ENCODE measurements at places on chromosomes 4 and X. TPM values are rescaled to one million over a fixed set of nuclear protein-coding genes. Genes with fewer than 3 reads are reported as not detected.
A peak's percentile ranks its signal among the peaks of the same experiment; 100 is the strongest.

UGT2A1 gene
- not detected for total RNA-seq

GRCh38 chr4:80507077-80507476, 171.5 kb downstream of the CFAP299 start:
- no peak for DNase-seq

- no peak for DNase-seq
These were observed 34.2 kb upstream of the SLIT2 start for GRCh38 chr4:20217521-20217920.

GRCh38 chr4:26267087-26267486, 53.7 kb upstream of the RBPJ start:
- DNase-seq, result peak; percentile 80

PHOX2B gene
- not detected for total RNA-seq

DNA sequence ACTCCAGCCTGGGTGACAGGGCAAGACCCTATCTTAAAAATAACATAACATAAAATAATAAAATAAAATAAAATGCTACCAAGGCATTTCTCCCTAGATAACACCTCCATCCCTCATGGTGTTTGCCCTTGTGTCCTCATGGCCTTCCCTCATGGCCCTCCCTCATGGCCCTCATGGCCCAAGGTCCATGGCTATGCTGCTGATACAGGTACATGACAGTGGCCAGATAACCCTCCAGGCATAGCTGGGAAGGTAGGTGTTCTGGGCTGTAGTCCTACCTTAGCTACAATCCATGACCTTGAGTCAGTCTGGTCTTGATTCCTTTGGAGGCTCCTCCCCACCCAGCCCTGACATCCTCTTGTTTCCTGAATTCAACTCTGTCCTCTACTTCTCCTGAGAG, 75.2 kb downstream of the PJA1 start:
- no peak for DNase-seq

DNA sequence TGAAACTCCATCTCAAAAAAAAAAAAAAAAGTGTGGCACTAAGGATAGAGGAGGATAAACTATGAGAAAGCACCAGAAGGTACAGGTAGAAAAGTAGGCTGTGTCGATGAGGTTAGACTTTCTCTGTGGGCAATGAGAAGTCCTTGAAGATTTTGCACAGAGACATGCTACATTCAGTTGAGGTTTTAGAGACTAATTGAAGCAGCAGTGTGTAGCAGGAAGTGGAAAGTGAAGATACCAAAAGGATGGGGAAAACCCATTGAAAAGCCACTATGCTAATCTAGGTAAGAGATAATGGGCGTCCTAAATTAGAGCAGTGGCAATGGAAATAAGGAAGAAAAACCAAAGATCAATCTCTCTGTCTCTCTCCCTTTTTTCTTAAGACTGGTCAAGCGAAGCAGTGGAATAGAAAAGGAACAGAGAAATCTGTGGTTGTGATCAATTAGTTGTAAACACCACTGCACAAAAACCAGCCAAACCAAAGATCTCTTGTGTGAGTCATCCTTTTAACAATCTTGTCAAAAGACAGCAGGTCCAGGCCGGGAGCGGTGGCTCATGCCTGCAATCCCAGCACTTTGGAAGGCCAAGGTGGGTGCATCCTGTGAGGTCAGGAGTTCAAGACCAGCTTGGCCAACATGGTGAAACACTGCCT, 3.5 kb downstream of the SPINK2 start:
- peak; percentile 9 for DNase-seq

DNA sequence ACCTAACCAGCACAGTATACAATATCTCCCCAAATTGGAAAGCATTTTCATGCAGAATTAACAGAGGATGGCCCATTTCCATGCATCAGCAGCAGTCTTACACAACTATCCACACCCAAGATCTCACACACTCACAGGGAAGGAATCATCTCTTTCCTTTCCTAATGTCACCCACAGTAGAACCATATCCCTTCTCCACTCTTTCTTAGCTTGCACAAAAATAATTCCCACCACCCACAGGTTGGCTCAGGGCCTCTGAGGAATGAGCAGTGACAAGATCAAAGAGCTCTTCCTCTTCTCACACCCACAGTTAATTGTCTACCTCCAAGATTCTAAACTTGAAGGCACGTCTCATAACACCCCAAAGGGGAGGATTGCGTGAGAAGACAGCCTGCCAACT, 217.7 kb upstream of the VEGFC start:
- no peak for DNase-seq

DNA sequence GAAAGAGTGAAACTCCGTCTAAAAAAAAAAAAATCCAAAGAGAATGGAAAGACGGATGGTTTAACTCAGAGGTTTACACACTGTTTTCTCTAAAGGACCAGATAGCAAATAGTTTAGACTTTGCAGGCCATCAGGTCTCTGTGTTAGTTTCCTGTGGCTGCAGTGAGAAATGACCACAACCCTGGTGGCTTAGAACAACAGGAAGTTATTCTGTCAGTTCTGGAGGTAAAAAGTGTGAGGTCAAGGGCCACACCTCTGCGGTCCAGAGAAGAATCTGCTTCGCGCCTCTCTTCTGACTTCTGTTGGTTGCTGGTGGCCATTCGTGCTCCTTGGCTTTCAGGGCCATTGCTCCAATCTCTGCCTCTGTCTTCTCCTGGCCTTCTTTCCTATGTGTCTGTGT, 76.9 kb downstream of the TENM3 start:
- DNase-seq, result no peak

DCAF4L1 gene
- 0.37 TPM for total RNA-seq

DNA sequence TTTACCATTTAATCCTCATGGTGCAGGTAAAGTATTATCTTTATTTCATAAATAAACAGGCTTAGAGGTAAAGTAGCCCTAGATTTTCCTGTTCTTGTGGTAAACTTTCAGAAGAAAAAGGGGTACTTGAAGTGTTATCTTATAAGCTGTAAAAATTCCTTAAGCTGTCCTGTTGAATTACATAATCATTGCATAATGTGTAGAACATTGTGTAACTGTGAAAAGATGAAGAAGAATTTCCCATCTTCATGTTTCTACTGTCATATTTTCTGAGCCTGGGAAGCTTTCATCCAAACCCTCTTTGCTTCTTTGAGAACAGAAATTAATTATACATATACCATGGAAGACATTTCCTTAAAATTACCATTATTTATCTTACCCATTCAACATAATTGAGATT, 90.5 kb downstream of the ELOVL6 start:
- no peak for DNase-seq

GRCh38 chrX:79728421-79728820, 286.1 kb upstream of the TBX22 start:
- no peak for DNase-seq

USP17L25 gene
- total RNA-seq, result not detected

VAMP7 gene
- total RNA-seq, result 40.3 TPM

DNA sequence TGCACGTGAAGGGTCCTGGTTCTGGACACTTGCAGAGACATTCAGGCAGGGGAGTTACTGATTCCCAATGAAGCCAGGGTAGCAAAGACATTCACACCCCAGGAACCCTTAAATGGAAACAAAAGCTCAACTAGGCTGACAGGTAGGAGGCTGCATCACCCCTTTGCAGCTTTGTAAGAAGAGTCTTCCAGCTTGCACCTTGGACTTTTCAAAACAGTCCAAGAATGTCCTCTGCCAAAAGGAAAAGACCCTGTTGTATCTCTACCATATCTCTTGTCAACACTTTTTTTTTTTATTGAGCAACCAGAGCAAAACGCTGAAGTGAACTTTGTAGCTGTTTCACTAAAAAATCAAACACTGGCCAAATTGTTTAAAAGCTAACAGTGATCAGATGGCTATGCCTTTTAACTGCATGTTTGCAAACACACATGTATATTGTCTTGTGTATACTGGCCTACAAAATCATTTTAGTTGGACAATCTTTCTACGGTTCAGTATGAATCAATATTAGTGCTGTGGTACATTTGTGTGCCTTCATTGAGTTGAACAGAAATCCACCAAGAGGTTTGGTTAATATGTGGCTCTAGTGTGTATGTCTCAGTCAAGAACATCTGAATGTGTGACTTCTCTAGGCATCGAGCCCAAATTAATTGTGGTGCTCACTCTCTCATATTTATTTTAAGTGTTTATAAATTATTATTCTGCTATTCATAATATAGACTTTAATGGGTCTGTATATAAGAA, 18.5 kb upstream of the WWC2 start:
- no peak for DNase-seq

GRCh38 chr4:3077796-3078195, 3.3 kb downstream of the HTT start:
- no peak for DNase-seq

- DNase-seq, result no peak
These were observed 69.7 kb downstream of the ANKRD50 start for GRCh38 chr4:124642846-124643245.

DNA sequence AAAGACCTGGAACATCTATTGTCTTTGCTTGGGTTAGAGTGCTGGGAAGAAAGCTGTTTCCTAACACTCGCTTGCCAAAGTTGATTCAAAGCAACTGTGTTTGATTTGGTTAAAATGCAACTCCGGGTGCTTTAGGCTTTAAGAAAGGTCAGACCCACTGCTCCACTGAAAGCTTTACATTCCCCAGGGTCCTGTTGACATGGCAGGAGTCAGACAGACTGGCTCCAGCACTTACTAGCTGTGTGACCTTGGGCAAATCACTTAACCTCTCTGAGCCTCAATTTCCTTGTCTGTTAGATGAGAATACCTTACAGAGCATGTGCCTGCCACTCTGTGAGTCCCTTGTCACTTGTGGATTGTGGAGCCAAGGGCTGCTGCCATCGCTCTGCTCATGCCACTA, 39.0 kb downstream of the DGKK start:
- DNase-seq, result no peak

GRCh38 chr4:102007959-102008425, 217.5 kb downstream of the BANK1 start:
- no peak for DNase-seq

ATP1B4 gene
- total RNA-seq, result not detected

DNA sequence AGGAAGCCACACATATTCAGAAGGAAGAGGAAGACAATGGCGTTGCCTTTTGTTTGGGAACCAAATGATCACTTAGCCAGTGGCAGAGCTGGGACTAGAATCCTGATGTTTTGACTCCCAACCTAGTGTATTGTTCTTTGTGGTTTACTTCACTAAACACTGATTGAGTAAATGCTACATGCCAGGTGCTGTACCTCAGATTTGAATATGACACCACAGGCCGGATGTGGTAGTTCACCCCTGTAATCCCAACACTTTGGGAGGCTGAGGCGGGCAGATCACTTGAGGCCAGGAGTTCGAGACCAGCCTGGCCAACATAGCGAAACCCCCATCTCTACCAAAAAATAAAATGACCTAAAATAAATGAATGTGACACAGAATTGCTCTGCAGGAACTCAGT, 8.4 kb downstream of the NDUFA1 start:
- DNase-seq, result no peak

- DNase-seq, result no peak
These were observed 219.7 kb upstream of the NDST3 start for GRCh38 chr4:117814277-117815246.

- no peak for DNase-seq
These were observed 78.2 kb upstream of the C4orf54 start for GRCh38 chr4:99735822-99736221.

RAB33A gene
- not detected for total RNA-seq

GRCh38 chrX:6184900-6185515, 43.7 kb downstream of the NLGN4X start:
- DNase-seq, result no peak

PKD2 gene
- 9.0 TPM for total RNA-seq

- DNase-seq, result no peak
These were observed 22.8 kb downstream of the C4orf54 start for GRCh38 chr4:99634742-99635360.

GPC4 gene
- 0.96 TPM for total RNA-seq

DNA sequence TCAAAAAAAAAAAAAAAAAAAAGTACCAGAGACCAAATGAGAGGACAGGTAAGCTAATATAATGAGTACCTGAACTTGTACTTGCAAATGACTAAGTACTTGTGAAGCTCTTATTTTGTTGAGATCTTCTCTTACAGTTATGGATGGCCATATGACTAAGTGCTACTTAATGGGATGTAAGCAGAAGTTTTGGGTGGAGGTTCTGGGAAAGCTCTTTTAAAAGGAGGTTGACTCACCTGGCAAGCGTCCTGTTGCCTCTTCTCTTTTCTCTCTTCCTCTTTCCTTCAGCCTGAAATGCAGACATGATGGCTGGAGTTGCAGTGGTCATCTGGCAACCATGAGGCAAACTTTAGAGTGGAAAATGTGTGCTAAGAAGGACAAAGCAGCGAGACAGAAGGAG, 36.9 kb upstream of the MED14 start:
- peak; percentile 62 for DNase-seq

DNA sequence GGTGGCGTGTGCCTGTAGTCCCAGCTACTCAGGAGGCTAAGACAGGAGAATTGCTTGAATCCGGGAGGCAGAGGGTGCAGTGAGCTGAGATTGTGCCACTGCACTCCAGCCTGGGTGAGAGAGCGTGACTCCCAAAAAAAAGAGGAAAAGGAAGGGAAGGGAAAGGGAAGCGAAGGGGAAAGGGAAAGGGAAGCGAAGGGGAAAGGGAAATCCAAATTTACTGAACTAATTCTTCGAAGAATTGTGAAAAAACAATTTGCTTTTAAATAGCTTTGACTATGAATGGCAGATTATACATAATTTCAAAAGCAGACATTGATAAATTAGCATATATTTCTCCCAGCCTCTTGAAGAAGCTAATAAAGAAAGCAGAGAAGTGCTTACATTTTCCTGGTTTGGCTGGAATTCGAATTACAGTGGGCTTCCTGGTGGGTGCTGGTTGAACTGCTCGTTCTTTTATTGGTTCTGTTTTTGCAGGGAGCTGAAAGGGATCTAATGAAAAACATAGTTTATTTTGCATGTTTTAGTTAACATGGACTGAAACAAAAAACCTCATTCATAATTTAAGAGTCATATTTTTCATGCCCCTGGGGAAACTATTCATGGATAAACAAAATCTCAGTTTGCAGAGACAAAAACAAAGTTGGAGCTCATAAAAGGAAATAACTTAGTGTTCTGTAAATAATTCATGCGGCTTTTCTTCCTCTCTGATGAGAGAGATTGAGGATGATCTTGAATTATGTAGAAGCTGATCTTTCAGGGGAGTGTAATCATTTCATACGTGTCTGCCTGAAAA, 66.0 kb downstream of the RPS3A start:
- DNase-seq, result no peak

CLCN4 gene
- 7.1 TPM for total RNA-seq

DNA sequence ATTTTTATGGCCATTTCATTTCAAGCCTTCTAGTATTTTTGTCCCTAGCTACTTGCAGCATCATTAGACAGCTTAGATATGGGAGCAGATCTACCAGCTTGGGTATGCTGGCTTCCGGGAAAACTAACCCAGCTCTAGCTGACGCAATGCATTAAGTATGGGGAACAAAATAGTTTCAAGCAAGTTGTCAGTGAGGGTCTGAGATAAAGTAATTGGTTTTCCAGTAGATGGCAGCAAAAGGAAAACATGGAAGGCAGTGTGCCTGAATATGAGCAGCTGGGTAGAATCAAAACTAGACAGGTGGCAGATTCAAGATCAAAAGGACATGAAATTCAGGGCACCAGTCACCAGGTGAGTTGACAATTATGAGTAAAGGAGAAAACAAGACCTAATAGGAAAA, 340.9 kb upstream of the CTSO start:
- DNase-seq, result no peak

- peak; percentile 15 for DNase-seq
These were observed 69.7 kb upstream of the PGRMC2 start for GRCh38 chr4:128357286-128357685.

Data from MG63 (cell line).